Stimulated activated CD4-positive, alpha-beta T cell treated with anti-CD3 and anti-CD28 coated beads, TNF-alpha, amount 100 ng/mL, for 48 hours (primary cell): ENCODE measurements at places on chromosomes 1 and 21.

DNA sequence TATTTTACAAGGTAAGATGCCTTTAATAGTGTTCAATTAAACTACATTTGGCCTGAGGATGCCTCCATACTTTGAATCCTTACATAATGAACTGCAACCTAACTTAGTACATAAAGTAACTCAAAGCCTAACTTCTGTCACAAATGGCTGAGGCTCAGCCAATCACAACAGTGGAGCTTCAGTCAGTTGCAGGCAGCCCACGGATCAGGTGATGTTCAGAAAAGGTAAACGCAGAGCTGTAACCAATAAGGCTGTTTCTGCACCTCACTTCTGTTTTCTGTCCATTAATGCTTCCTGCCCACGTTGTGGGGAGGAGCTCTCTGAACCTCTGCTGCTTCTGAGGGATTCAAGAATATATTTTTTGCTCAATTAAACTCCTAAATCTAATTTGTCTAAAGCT lies 94.8 kb upstream of the KIAA0040 start:
- DNase-seq: no peak

DNA sequence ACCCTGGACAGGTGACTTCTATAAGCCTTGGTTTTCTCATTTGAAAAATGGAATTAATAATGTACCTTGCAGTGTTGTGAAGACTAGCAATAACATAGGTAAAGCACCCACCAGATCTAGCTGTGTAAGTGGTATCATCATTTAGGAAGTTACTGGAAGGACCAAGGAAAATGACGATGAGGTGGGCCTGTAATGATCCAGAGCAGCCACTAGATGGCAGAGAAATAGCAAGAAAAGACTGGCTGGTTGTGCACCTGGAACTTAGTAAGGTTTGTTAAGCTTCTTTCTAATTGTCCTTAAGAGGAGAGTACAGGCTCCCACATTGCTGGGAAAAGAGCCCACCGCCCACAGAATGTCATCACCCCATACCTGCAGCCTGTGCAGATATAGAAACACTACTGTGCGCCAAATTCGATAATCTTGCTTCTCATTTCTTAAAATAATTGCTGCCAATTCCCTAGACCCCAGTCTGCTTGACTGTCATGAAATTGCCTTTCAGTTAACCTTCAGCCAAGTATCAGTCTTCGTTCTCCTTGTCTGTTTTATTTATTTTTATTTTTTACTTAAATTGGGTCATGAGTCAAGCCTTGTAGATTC lies 37.2 kb downstream of the WNT4 start:
- no peak for DNase-seq

DNA sequence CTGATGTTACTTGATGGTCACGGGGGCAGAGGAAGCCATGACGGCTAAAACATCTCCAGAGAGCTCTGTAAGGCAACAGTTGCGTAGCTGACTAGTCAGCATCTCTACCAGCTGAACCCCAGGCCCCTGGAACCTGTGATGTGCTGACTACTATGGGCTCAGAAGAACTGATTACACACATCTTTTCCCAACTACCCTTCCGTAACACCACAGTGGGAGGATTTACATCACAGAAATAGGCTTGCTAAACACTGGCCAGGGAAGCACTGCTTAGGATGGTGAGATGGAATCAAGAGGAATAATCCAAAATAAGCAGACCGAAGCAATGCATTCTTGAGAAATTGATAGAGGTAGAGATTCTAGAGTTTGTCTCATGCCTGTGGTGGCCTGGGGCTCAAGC lies 122.5 kb downstream of the SMYD2 start:
- DNase-seq: no peak

DNA sequence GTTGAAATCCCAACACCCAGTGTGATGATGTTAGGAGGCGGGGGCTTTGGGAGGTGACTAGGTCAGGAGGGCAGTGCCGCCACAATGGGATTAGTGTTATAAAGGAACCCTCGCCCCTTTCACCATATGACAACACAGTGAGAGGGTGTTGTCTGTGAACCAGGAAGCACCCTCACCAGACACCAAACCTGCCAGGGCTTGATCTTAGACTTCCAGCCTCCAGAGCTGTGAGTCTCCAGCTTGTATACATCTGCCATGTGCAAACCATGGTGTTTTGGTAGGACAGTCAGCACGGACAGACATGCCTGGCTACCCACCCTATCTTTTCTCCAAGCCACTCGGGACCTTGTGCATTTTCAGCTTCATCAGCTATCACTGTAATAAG lies 4.0 kb downstream of the TRIM11 start:
- DNase-seq: no peak

- DNase-seq: no peak
These were observed 11.0 kb upstream of the LMNA start for GRCh38 chr1:156103521-156103947.

GRCh38 chr1:183023146-183023600 lies at the start of gene LAMC1:
Gene LAMC1, plus strand, starts transcription at chr1:183023420. Its CDS starts 297 bp downstream, at chr1:183023717.
- no peak for DNase-seq

DNA sequence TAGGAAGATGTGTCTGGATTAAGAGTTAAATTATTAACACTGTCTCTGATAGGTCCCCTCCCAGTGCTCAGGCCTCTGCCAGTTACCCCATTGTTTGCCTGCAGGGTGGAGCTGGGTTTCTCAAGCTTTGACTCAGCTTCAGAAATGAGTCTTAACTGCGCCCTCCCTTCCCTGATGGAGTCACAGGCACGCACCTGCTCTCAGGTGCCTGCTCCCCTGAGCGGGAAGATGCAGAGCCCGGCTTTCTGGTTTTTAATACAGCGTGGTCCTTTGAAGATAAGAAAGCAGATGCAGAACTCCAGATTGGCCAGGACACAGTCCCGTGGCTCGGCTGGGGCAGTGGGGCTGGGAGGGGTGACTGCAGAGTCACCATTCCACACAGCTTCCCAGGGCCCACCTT lies 3.2 kb upstream of the SPRR4 start:
- DNase-seq: no peak

DNA sequence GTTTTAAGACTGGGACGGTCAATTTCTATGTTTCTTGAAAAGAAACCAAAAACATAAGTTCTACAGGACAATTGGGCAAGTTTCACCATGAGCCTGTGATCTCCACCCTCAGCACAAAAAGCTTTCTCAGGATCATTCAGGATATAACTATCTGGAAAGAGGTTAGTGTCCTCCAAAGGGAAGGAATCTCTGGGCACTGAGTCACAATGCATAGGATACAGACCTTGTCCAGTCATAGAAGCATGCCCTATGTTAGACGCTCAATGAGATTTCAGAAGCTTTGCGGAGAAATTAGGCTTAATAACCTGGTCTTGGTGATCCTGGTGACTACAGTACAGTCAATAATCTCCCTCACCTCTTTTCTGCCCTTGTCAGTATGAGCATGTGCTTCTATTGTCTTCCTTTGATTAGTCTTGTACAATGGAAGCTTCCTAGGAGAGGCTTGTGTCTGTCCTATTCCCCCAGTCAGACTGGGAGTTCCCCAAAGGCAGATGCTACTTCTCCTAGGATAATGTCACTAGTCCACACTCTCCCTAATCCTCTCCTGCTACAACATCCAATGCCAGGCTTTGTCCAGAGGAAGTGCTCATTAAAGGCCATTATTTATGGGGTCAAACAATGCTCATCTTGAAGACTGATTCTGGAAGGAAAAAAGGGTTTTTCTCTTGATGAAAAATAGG lies 97.4 kb downstream of the KCNH1 start:
- DNase-seq: no peak
